ENCODE measurements at places on chromosomes 6 and 20.
A peak's percentile ranks its signal among the peaks of the same experiment; 100 is the strongest.

DNA sequence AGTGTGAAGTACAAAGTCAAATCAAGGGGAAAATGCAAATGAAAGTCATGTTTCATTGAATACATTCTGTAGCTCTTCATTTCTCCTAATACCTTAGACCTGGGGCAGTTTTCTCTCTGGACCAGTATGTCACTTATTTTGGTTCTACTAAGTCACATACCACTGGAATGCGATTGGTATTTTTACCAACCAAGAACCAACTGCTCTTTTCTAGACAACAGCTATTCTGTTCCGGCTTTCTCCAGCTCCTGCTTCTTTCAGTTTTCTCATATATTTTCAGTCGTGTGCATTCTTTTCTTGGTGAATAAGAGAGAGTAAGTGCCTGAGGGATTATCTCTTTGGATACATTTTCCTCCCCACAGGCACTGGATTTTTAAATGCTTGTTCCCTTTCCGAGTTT is 39.2 kb upstream of the SPACA1 start:
- DNase-seq = no peak

DNA sequence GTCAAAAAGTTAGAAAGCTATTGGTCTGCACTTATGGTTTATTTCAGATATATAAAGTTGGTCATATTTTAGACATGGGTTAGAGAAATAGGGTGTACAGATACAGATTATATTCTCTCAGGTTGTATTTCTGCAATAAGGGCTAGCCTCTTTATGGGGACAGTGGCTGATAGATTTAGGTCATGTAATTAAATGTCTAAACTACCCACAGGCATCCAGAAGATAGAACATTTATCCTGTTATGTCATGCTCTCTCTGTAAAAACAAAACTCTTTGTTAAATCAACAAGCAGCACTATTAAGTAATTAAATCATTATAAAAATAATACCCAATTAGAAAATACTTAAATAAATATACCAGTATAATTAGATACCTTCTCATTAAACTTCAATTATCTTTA is 612.6 kb upstream of the CITED2 start:
- DNase-seq = no peak

- no peak for DNase-seq
Measured at GRCh38 chr6:83117802-83118201, 50.3 kb downstream of the DOP1A start.

GRCh38 chr20:32163951-32164350 is 43.6 kb downstream of the PLAGL2 start:
- DNase-seq = no peak

DNA sequence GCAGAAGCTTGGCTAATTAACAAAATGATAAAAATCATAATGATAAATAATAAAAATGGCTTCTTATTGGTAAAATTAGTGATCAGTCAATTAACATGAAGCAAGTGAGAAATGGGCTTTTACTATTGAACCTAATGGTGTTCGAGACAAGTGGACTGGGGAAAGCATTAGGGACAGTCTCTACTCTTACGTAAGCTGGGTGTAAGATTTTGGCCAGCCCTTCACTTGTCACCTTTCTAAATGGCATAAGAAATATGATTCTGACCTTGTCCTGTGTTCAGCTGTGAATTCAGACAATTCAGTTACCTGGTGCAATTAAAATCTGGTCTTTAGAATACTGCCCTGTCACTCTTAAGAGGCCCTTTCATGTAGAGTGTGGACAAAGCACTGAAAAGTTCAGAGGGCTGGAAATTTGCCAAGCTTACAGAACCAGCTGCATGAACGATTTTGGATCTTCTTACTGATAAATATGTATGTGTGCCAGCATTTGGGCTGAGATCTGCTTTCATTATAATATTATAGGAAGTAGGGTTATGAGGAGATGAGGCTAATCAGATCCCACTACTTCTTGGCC is 115.9 kb downstream of the QRSL1 start:
- DNase-seq = no peak

GRCh38 chr20:49575551-49576060 is 7.7 kb upstream of the PTGIS start:
- DNase-seq = no peak

- DNase-seq = peak; percentile 15
Measured at GRCh38 chr6:137417396-137417795, 76.8 kb downstream of the OLIG3 start.

GRCh38 chr6:92023410-92023966 is 1395.9 kb downstream of the EPHA7 start:
- DNase-seq = no peak

DNA sequence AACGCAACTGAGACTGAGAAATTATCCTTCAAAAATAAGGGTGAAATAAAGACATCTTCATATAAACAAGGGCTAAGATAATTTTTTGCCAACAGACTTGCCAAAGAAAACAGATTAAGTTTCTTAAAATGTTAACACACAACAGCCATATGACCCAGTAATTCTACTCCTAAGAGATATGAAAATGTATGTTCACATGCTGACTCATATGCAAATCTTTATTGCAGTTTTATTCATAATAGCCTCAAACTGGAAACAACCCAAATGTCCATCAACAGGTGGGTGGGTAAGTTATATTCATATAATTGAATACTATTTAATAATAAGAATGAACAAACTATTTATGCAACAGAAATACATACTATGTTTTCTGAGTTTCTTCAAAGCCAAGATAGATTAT is 140.1 kb downstream of the REV3L start:
- peak; percentile 17 for DNase-seq

- no peak for DNase-seq
Measured at GRCh38 chr6:106124437-106125430, 38.6 kb downstream of the PRDM1 start.

- DNase-seq = no peak
Measured at GRCh38 chr6:134708079-134708478, 241.8 kb downstream of the ALDH8A1 start.

GRCh38 chr20:18926965-18927364 is 113.4 kb downstream of the SCP2D1 start:
- DNase-seq = no peak

DNA sequence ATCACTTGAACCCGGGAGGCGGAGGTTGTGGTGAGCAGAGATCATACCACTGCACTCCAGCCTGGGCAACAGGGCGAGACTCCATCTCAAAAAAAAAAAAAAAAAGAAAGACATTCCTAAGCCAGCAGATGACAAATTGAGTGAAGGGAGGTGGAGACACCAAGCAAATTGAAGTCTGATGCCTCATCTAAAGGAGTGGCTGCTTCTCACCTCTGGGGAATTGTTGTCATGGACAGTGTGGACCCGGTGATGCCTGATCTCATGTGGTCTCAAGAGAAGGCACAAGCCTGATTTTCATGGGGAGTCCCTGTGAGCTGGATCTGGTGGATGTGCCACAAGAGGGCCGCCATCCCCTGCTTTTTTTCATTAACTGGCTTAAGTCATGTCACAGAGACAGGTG is 272.0 kb downstream of the ZNF217 start:
- DNase-seq = no peak

GRCh38 chr6:79947191-79948186 is at the start of gene ELOVL4:
ELOVL4 (minus strand) TSS chr6:79947553; CDS start chr6:79947279, 274 bp downstream.
- peak; percentile 77 for DNase-seq

DNA sequence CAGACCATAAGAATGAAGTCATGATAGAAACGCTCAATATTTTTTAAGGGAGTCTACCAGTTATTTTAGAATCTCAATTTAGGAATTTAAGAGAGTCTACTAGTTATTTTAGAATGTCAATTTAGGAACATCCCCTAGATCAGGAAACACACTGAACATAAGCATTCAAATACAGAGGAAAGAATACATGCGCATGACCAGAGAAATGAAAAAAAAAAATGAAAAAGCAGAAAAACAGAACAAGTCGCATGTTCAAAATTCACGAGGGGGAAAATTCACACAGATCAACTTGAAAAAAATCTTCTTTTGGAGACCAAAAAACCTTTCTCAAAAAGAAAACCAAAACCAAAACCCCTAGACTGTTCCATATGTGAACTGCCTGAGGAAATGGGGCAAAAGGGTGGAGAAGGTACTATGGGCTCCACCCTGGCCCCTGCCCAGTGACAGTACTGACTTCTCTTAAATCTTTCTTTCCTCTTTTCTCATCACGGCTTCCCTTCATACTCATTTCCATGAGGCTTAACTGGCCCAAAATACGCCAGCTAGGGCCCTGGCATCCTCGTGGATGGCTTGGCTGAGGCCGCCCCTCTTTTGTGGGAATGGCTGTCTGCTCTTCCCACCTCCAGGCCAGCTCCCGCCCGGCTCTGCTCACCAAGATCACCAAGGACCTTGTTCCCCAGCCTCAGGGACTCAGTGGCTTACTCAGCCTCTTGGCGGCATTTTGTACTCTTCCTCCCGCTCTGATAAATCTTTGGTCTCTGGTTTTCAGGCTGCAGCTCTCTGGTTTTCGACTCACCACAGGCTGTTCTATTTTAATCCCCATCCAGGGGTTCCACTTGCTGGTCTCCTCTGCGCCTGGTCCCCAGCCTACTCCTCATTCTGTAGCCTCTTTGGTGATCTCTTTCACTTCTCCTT is 11.2 kb downstream of the ZBTB2 start:
- DNase-seq = no peak

DNA sequence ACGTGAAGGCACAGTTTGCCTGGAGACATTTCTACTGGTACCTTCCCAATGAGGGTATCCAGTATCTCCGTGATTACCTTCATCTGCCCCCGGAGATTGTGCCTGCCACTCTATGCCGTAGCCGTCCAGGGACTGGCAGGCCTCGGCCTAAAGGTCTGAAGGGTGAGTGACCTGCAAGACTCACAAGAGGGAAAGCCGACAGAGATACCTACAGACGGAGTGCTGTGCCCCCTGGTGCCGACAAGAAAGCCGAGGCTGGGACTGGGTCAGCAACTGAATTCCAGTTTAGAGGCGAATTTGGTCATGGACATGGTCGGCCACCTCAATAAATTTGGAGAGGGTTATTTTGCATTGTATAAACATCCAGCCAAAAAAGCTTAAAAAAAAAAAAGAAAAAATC is 420.3 kb upstream of the FLRT3 start:
- no peak for DNase-seq

- DNase-seq = peak; percentile 91
Measured at GRCh38 chr6:140572129-140572528, 1197.7 kb upstream of the CITED2 start.

DNA sequence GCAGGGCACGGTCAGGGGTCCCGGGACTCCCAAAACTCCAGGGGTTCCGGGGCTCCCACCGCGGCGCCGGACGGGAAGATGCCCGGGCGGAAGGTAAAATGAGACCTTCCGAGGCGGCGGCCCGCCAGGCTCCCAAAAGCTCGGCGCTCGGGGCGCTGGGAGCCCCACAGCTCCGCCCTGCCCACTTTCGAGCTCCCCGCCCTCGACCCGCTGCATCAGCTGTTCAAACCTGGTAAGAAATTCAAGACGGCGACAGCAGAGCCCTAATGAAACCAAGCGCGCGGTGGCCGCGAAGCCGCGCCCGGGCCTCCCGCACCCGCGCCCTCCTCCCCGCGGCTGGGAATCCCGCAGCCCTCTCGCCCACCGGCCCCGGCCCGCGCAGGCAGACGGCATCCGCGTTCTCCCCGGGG is 369 bp downstream of the SLC4A11 start:
- peak; percentile 52 for DNase-seq

DNA sequence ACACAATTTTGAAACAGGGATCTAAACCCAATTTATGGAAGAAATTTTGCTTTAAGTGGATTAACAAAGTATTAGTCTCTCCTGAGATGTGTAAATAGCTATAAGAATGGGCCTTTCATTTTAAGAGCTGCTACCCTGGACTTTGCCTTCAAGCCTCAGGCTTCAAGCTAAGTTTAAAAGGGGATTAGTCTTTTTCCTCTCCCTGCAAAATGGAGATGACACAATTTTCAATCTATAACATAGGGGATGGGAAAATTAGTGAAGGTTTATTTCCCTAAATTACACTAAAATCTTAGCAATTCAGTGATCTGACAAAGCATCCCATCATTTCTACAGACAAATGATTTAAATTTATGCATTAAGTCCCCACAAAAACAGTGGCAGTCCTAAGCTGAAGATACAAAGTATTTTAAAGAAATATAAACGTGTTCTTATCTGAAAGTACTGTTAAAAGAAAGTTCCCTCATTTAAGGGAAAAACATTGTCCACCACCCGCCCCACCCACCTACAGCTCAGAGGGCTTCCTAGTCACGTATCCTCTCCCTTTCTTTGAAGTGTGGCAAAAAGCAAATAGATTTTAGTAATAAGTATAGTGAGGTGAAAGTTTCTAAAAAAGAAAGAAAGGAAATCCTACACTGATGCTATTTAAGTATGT is 14.5 kb downstream of the ARHGAP18 start:
- no peak for DNase-seq

GRCh38 chr20:38961530-38962043 is 557 bp upstream of the DHX35 start:
- peak; percentile 38 for DNase-seq

- DNase-seq = peak; percentile 52
Measured at GRCh38 chr6:52049252-52050050, 38.0 kb downstream of the PKHD1 start.

- DNase-seq = no peak
Measured at GRCh38 chr6:15708231-15708630, 45.4 kb upstream of the DTNBP1 start.

- DNase-seq = no peak
Measured at GRCh38 chr6:149580880-149581279, 14.7 kb downstream of the GINM1 start.

GRCh38 chr6:17161076-17161475 is 59.2 kb downstream of the STMND1 start:
- no peak for DNase-seq

All from ELR (cell line).